AG10803 (cell line): ENCODE measurements at places on chromosomes 5 and 9.

DNA sequence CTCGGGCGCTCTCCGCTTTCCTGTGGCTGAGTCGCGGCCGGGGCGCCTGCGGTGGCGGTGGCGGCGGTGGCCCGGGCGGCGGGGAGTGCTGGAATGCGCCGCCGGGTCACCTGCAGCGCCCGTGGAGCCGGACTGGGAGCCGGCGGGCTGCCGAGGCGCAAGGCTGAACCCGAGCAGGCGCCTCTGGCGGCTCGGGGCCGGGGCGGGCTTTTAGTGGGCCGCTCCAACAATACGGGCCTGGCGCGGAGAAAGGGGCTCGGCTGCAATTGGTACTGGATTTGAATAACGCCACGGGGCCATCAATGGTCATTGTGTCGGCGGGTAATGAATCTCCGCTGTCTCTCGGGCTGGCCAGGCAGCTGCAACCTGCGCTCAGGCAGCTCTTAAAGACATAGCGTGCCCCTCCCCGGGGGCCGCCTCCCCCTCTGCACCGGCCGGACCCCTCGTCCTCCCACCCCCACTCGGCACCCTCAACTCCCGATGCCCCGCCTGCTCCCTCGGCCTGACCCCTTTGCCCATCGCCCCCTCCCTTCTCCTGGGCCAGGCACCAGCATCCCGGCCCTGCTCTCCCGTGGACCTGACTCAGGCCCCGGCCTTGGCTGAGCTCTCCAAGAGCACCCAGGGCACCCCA lies 22.1 kb downstream of the URM1 start:
- DNase-seq = no peak

GRCh38 chr9:126448865-126449577 lies 122.4 kb downstream of the MVB12B start:
- DNase-seq = no peak

- DNase-seq = no peak
Measured at GRCh38 chr5:60274747-60275146, 381.2 kb upstream of the PDE4D start.

DNA sequence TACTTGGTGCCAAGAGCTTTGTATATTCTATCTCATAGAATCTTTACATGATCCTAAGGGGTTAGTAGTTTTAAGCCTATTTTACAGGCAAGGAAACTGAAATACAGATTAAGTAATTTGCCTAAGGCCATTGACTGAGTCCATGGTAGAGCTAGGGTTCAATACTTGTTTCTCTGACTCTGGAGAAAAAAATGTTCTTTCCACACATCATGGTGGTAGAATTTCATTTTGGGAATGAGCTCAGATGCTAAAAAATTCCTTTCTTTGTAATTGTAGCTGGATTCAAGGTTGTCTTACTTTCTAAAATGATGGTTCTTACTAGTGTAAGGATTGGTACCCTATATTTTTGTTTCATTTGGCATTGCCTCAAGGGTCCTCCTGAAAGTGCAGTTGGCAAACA lies 86.0 kb downstream of the ANKRD55 start:
- no peak for DNase-seq

- no peak for DNase-seq
Measured at GRCh38 chr5:114362977-114363761, 1.3 kb downstream of the KCNN2 start.

DNA sequence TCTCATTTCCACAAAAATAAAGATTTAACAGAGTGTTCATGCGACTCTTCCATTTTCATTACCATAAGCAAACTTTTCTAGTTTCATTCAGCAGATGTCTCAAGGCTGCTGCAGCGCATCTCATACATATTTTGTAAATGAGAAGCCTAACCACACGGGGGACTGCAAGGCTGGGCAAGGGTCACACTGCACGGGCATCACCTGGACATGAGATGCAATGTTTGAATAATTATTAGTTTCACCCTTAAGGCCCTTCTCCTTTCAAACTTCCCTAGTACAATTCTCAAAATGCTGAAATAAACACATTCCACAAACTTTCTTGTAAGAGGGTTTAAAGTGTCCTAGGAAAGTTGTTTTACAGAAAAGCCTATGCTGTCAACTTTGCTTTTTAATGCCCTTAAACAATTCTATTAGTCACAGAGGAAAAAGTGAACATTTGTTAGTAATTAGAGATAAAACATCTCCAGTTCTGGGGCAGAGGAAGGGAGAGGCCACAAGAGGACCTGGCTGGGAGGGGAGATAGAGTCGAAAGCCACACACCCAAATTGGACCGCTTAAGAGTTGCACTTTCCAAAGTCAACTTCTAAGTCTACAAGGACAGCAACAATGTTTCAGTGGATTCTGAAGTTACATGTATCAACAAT lies 1.3 kb downstream of the DENND1A start:
- DNase-seq = peak; percentile 69

DNA sequence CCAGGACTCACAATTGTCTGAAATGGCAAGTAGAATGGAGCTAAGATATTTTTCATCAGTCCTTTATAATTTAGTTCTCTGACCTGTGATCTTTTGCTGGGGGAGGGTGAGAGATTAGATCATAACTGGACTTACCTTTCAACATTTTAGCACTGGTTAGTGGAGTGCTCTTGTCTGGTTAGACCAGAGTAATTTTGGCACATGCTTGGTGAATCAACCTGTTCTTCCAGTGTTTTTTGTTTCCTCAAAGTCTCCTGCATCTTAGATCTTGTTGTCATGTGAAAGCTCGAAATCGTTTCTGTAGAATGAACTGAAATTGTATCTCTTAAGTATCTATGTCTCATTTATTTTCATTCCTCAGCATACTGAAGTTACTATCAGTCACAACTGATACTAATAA lies 122.4 kb downstream of the TLE4 start:
- DNase-seq = no peak

DNA sequence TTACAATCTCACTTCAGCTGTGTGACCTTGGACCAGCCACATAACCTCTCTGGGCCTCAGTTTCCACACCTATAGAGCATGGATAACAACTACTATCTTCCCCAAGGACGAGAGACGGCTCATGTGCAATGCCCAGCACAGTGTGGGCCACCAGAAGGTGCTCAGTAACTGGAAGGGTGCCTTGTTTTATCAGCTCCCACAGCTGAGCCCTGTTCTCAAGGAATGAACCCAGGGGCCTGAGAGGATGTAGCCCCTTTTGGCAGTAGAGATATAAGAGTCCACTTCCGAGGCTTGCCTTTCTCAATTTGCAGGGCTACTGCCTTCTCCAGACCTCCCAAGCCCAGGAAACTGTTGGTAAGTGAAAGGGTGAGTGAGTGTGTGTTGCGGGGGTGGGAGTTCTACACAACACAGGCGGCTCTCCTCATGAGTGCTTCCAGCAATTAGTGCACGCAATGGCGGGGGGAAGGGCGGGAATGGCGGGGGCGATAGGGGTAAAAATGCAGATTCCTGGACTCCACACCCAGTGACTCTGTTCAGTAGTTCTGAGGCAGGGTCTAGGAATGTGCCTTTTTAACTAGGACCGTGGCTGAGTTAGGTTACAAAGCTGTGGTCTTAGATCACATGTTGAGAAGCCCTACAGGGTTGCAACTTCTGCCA lies 185.1 kb downstream of the FSTL4 start:
- DNase-seq = no peak

DNA sequence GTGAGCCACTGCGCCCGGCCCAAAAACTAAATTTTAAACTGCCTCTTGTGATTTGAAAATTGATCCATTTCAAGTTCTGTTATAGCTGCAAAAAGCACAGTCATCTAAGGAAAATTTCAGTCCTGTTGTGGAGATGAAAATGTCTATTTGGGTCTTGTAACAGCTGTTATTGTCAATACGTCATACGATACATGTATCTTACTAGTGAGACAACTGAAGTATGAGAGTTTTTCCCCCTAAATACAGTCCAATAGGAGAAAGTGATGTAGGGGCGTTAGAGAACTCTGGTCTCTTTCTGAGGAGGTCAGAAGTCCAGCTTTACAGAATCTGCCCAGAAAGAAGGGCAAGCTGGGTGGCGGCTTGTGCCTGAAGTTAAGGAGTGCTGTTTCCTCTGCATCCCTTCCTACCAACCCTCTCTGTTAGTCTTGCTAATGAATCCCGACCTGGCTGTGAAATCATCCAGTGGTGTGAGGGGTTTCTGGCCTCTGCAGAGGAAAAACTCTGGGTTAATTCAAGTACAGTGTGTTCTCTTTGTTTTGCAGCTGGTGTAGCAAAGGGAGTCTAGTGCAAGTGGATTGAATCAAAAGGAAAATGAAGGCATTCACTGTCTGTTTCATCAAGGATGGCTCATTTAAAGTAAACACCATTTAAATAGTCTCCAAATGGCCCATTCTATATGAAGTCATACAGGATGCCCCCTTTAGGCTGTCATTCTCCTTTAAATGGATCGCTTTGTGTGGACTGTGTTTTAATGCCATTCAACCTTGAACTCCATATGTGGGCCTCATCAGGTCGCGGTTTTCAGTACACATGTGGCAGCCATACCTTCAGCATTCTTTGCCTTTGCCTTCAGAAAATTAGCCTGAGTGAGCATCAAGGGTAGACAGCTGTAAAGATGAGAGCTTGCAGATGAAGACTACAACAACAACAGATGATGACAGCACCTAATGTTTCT lies 59.0 kb downstream of the AOPEP start:
- DNase-seq = peak; percentile 17

DNA sequence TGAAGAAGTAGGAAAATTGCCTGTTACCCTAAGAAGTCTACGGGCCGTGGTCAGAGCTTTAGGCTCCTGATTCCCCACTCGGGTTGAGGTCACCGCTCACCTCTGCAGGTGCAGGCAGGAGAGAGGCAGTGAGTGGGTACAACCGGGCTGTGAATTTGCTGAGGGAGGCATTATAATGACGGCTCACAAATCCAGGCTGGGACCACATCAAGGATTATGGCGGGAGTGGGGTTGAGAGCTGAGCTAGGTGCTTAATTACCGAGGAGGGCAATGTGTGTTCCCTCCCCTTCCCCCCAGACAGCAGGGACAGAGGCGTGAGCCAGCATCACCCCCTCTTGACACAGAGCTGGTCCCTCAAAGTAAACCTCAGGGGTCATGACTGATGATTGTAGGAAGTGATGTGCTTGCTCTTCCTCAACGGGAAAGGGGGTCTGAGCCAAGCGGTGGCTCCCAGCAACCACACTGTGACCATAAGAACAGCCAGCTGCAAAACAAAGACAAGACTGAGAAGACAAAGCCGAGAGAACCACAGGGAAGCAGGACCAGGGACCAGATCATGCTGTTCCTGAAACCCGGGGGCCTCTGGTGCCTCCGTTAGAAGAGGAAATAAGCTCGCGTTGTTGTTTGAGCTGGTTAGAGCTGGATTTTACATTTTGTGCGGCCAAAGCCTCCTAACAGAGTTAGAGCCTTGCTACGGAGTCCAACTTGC lies 77.7 kb downstream of the OLFM1 start:
- DNase-seq = no peak

- DNase-seq = no peak
Measured at GRCh38 chr9:113474360-113475028, 11.0 kb downstream of the RGS3 start.

DNA sequence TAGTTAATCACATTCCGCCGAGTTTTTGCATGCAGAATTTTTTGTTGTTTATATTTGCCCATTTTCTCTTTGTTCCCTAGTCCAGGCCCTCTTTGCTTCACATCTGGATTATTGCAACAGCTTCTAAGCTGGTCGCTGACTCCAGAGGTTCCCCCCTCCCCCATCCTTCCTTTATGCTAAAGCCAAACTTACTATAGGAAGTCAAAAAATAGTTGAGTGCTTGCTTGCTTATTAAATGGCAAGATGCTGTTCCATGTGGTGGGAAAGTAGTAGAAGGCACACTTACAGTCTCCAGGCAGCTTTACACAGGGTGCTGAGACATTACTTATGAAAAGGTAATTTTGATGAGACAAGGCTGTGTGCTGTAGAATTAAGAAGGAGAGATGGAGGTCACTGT lies 1.3 kb downstream of the ZBTB34 start:
- peak; percentile 53 for DNase-seq

DNA sequence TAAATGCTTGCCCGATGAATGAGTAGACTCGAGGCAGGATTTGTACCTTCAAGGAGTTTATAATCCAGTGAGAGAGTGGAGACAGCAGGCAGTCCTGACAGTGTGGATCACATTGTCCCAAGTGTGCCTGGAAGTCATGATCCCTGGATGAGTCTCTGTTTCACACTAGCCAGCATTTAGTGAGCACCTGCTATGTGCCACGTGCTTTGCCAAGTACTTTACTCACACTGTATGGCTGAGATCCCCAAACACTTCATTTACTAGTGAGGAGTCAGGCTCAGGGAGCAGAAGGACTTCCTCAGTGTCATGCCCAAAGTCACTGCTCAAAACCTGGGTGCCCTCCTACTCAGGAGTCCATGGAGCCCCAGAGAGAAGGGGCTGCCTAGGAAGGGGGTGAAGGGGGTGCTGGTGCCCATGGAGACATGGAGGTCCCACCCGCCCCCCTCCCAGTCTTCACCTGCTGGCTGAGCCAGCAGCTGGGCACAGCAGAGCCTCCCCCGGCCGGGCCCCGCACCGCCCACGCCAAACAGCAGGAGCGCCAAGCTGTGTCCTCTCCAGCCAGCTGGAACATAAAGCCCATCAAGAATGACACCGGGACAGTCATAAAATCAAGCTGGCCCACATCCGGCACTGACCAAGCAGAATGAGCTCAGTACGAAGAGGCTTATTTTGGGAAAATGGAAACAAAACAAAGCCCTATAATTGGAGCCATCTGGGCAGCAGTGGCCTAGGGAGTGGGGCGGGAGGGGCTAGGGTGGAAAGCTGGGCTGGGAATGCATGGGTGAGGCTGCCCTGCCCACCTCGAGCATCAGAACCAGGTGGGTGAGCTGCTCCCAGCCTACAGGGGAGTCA lies 10.6 kb downstream of the LAMC3 start:
- DNase-seq = peak; percentile 79

DNA sequence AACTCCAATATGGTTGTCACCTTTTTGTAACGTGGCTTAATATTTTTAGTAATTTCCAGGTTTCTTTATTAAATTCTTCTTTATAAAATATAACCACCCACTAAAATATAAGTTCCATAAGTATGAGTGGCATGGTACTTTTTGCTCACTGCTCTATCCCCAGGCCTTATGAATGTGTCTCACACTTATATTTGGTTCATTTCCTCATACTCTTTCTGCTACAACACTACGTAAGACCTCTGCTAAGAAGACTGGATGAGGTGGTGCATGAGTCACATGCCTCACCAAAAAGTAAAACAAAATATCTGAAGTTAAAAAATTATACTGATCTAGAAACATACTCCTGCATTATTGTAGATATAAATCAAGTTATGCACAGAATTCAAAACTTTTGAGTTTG lies 400.9 kb downstream of the HCN1 start:
- DNase-seq = no peak

- peak; percentile 55 for DNase-seq
Measured at GRCh38 chr9:114413861-114414301, 26.1 kb upstream of the AKNA start.

DNA sequence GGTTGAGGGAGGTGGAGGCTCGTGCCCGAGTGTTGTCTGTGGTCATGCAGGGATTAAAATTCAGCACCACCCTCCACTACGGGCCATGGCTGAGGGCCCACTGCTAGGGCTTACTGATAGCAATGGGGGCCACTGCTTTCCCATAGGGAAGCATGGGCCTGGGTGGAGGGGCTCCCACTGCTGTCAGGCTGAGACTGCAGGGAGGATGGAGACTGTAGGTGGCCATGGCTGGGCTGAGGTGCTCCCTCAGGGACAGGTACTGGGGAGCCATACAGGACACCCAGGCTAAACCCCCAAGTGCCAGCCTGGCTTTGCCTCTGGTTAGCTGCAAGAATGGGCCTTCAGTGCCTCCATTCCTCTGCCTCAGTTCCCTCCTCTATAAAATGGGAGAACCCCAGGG lies 26.1 kb downstream of the FAM163B start:
- DNase-seq = no peak
